ENCODE measurements at places on chromosomes 13 and 19. TPM values are rescaled to one million over a fixed set of nuclear protein-coding genes. Genes with fewer than 3 reads are reported as not detected.

NR2F6 gene
- 6.5 TPM for total RNA-seq

PNMA8B gene
- not detected for total RNA-seq

ZIC5 gene
- not detected for total RNA-seq

KLK4 gene
- total RNA-seq, result not detected

NUDT15 gene
- total RNA-seq, result 10.7 TPM

RASIP1 gene
- 0.15 TPM for total RNA-seq

ZNF534 gene
- not detected for total RNA-seq

SIGLEC11 gene
- not detected for total RNA-seq

PRKCSH gene
- total RNA-seq, result 311 TPM

CGB5 gene
- not detected for total RNA-seq

CGB1 gene
- not detected for total RNA-seq

FPR1 gene
- not detected for total RNA-seq

CNMD gene
- not detected for total RNA-seq

URAD gene
- total RNA-seq, result not detected

Measured in T-helper 1 cell treated with Interleukin-12 subunit alpha and Interleukin-12 subunit beta and Interleukin-4 antibody, amounts not matched to agents 30 ng/mL and 1 ng/mL, for 36 hours (primary cell).